NCI-H2171 treated with DMSO at 0.1 percent for 48 hours (cell line): ENCODE measurements at places on chromosomes 3 and 15.

DNA sequence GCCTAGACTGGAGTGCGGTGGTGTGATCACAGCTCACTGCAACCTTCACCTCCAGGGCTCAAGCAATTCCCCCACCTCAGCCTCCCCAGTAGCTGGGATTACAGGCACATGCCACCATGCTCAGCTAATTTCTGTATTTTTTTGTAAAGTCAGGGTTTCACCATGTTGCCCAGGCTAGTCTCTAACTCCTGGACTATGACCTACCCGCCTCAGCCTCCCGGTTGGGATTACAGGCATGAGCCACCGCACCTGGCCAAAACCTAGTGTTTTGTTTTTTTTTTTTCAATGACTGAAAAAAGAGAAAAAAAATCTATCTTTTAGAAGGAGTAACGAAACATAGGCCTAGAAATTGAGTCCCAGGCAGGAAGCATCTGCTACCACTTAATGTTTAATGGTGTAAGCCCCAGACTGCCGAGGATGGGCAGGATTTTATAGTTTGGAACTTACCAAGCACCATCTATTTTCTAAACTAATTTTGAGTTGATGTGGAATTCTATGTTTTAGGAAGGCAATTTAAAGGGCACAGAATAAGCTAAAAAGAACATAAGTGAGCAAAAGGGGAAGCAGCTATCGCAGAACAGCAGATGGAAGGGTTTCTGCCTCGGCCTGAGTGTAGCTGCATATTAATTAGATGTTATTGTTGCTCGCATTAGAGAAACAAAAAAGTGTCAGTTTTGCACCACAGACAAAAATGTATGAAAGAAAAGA lies 24.2 kb upstream of the CA12 start:
- DNase-seq, result peak; percentile 92

DNA sequence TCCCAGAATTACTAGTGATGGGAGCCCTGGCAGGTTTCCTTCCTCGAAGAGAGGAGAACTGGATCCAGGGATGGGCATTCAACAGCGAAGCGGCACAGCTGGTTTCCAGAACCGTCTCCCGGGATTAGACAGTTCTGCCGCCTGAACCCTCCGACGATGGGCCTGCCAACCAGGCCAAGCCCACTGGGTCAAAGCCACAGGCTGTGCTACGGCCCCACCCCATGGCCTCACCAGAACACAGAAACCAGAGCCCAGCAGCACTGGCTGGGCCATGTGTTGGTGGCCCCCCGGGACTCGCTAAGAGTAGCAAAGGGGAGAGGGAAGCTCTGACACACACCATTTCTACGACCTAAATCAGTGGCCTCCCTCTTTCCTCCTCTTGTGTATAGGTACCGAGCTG lies 2.2 kb downstream of the C15orf62 start:
- no peak for DNase-seq

GRCh38 chr3:9409981-9410854 lies 12.8 kb downstream of the SETD5 start:
- no peak for DNase-seq

DNA sequence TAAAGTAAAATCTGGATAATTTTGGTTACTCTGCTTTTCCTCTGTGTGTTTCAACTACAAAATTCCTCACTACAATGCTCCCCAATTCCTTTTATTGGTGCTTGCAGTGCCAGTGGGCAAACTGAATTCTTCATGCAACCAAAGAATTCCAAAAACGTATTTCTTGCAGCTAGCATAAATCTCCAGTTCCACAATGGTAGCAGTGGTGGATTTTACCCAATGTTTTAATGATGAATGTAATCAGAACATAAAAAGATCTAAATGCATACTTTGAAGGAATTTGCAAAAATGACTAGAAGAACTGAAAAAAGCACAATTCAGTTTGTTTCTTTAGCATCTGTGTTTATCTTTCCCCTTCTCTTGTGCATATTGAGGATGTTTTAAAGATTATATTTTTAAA lies 359.6 kb upstream of the TPRG1 start:
- no peak for DNase-seq

DNA sequence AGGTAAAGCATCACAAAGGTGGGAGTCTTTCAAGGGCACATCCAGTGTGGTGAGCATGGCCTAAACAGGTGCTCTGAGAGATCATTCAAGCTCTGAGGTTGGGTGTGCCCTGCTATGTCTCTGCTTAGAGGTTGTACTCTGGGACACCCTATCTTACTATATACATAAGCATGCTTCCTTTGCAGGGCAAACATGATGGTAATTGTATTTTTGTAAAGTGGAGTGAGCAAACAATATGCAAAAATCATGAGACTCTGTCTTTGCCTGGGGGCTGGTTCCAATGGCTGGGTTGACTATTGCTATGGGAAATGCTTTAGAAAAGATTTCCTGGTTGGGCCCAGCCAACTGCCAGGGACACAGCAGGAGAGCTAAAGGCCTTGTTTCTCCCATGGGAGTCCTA lies 315.1 kb upstream of the TLE3 start:
- no peak for DNase-seq

DNA sequence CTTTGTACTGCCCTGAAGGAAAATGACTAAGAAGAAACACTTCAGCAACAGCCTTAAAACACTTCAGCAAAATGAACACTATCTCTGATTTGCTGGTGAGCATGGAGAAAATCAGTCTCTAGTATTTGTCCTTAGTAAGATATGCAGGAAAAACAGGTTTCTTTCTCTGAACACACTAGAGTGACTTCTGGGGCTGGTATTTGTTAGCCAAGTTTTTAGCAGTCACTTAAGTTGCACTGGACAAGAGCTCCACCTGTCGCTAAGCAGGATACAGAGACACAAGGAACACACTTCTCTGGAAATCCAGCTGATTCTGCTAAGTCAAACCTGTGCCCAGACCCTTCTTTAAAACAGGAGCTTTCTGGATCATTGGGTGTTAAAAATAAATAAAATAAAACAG lies 65.3 kb downstream of the CHAC1 start:
- DNase-seq, result no peak

DNA sequence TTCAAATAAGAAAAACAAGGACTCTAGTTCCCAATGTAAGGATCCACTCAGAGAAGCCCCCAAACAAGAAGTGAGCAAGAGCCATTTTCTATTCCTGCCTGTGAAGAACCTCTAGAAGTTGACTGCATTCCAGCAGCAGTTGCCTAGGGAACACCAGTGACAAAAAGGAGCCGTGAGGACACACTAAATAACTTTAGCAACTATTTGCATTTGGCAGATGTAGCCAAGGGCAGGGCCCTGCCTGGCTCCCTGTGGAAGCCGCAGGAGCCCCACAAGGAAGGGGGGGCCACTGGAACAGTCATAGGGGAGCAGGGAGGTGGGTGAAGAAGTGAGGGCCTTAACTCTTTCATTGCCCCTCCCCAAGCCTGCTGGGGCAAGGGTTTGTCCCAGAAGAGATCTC lies 470.2 kb upstream of the PROK2 start:
- no peak for DNase-seq
